ENCODE measurements at places on chromosomes 2 and 18. TPM values are rescaled to one million over a fixed set of nuclear protein-coding genes. Genes with fewer than 3 reads are reported as not detected.

GRCh38 chr2:167853717-167854116 is 393.7 kb downstream of the STK39 start:
- DNase-seq = no peak

- DNase-seq = no peak
Measured at GRCh38 chr2:58701688-58702301, 460.7 kb upstream of the FANCL start.

DNA sequence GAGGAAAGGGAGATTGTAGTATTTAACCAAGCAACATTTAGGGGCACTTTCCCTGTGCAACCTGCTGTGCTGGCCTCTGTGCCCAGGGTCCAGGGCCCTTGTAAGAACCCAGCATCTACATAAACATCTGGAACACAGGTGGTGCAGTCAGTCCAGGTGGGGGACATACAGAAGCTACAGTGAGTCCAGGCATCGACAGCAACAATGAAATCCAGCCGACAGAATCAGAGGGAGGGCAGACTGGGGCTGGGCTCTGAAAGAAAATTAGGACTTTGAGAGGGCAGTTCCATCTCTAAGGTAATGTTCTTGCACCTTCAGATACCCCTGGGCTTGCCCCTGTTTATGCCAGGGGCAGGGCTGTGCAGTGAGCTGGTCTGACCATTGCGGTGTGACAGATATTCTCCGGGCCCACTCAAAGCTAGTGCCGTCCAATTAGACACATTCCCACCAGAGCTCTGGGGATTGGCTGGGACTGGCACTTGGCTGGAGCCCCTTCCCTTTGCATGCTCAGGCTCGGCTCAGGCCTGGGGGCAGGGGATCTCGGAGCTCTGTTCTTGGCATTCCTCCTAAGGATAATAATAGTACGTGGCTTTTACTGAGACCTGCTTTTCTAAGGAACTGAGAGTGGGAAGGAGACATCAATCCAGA is 5.4 kb downstream of the LBH start:
- no peak for DNase-seq

DNA sequence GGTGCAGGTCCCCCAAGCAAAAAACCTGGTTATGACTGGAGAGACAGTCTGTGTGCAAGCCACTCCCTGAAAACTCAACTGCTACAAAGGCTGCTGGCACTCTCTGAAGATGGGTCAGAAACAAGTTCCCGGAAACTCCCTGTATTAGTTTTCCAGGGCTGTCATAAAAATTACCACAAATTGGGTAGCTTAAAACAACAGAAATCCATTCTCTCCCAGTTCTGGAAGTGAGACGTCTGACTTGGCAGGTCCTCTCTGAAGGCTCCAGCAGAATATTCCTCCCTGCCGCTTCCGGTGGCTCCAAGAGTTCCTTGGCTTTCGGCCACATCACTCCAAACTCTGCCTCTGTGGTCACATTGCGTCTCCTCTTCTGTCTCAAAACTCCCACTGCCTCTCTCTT is 30.1 kb upstream of the SERPINE2 start:
- no peak for DNase-seq

DNA sequence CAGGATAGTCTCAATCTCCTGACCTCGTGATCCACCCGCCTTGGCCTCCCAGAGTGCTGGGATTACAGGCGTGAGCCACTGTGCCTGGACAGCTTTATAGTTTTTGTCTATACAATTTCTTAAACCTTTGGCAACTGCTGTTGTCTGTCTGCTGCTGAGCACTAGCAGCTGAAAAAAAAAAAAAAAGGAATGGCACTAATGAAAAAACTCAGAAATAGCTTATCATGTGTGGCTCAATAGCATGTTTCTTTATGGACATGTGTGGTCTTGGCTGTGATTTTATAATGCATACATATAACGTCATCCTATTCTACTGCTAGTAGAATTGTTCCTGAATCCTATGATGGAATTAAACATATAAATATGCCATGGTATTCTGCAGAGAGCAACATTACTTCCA is 231.2 kb downstream of the TPGS2 start:
- DNase-seq = no peak

- no peak for DNase-seq
Measured at GRCh38 chr2:102841107-102841840, 79.4 kb downstream of the TMEM182 start.

GRCh38 chr2:14601156-14601770 is 31.3 kb upstream of the LRATD1 start:
- DNase-seq = no peak

- DNase-seq = no peak
Measured at GRCh38 chr2:152307863-152308262, 27.1 kb upstream of the FMNL2 start.

GRCh38 chr2:32852856-32853255 is 93.9 kb upstream of the LTBP1 start:
- DNase-seq = no peak

DNA sequence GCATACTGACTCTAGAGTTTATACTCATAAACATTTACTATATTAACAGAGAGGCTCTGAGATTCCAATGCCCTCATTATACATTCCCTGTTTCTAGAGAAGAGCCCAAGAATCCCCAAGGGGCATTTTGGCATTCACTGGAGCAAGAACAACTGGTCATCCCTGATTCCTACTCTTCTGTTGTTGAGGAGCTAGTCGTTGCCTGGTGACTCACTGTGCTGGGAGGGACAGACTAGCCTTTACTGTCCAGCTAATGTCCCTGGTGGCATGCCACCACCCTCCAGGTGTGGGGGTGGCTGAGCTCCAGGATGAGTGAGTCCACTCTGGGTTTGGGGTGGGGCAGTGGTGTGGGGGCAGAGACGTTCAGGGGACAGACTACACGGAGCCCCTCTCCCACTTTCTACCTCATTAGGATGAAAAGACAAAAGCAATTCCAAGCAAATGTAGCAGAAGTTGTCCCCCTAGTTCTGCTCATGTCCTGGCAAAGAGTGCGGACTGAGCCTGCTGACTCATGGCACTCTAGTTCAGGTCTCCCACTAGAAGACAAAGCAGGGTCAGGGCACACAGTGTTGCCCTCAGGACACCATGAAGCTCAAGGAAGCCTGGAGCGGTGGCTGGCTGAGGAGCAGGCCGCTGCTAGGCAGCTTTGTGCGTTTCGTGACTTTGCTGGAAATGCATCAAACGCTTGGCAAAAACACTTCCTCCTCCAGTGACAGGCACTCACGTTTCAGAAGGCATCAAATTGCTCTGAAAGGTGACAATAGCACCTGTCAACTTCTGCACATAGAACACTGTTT is 49.4 kb downstream of the RHOB start:
- DNase-seq = no peak

DNA sequence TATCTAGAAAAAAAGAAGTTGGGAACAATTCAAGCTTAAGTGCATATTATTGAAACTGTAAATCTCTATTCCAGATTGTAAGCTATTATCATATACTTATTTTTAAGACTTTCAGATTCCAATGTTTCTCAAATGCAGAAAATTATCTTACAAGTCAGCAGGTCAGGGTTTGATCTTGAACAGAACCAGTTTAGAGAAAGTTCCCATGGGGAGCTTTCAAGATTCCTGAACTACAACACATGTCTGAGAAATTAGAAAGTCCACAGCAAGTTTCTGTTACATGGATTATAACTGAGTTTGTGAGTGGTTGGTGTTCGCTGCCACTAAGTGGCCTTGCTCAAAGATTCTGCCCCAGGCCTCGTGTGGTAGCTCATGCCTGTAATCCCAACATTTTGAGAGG is 31.6 kb upstream of the SP3 start:
- DNase-seq = no peak

Gene ERICH2
- not detected for total RNA-seq

Gene TNFRSF11A
- 3.5 TPM for total RNA-seq

Gene RTTN
- 14.4 TPM for total RNA-seq

Gene COL5A2
- 34.3 TPM for total RNA-seq

Gene UCN
- not detected for total RNA-seq

Gene IL1RL1
- 0.45 TPM for total RNA-seq

All from esophagus squamous epithelium (tissue), 5 donors.